Brain microvascular endothelial cell (primary cell): ENCODE measurements at places on chromosomes 1 and 21.

GRCh38 chr1:59570524-59570923 lies 244.2 kb upstream of the HOOK1 start:
- DNase-seq, result peak; percentile 35

DNA sequence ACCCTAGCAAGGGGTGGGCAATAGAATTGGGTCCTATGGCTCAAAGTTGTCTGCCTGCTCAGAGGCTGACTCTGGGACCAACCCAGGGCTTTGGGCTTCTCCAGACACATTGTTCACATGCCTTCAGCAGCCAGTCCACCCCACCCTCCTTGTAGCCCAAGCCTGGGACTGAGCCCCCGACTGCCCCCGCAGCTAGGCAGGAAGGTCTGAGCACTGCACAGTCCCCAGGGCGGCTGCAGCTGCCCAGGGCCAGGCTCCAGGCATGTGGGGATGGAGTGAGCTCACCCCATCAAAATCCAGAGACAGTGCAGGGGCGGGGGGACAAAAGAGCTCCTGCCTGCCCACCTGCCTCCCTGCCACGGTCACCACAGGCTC lies 35.6 kb downstream of the HSPG2 start:
- DNase-seq, result no peak

DNA sequence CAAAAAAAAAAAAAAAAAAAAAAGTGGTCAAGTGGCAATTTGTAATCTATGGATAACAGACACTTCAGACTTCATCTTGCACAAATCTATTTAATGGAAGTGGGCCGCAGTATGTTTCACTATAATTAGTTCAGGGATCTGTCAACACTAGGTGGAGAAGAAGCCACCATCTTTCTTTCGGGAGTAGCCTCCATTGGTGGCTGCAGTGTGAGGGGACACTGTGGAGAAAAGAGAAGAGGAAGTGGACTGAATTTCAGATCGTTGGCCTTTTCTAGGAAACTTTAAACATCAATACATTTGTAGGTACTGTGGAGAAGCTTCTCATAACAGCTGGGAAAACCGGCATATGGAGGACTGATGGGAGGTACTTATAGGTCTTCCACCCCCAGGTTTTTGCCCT lies 8.0 kb upstream of the ELAPOR1 start:
- DNase-seq, result no peak

- DNase-seq, result no peak
These were observed 1313.1 kb downstream of the MRPL39 start for GRCh38 chr21:24294171-24294570.

- DNase-seq, result no peak
These were observed 13.8 kb upstream of the EDEM3 start for GRCh38 chr1:184768467-184768866.

GRCh38 chr1:234987415-234988154 lies 141.1 kb downstream of the TOMM20 start:
- peak; percentile 95 for DNase-seq

GRCh38 chr1:246597340-246597739 lies 31.1 kb downstream of the CNST start:
- peak; percentile 84 for DNase-seq

- DNase-seq, result no peak
These were observed 239.8 kb downstream of the TRABD2B start for GRCh38 chr1:47757226-47757975.

- DNase-seq, result no peak
These were observed 274.7 kb upstream of the SNX7 start for GRCh38 chr1:98386675-98387440.

- DNase-seq, result no peak
These were observed 54.9 kb upstream of the IFI44L start for GRCh38 chr1:78565393-78565792.

DNA sequence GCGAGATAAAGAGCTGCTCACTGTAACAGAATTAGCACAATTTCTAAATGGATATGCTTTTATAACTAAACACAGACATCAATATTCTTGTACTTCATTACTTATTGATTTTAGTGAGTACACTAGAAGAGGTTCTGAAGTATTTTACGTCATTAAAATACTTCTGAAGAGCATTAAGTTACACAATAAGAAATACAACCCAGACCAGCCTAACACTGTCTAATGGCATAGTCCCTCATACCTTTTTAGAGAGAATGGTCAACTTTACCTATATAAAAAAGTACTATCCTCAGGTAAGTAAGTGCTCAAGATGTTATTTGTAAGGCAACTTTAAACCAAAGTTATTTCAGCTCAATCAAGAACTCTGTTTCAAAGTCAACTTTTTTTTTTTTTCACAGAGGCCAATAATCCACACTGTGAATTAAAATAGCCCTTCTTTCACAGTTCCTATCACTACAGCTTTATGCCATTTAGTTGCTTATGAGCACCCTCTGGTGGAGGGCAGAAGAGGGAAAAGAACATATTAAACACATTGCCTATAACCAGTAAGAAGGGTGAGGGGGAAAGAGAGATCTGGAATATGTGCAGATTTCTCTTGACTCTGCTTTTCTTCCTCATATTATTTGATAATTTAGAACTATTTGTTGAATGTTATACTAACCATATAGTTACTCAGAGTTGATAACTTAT lies 182.1 kb upstream of the DMRTA2 start:
- DNase-seq, result peak; percentile 63

- no peak for DNase-seq
These were observed 16.9 kb downstream of the ATG4C start for GRCh38 chr1:62800825-62801306.

DNA sequence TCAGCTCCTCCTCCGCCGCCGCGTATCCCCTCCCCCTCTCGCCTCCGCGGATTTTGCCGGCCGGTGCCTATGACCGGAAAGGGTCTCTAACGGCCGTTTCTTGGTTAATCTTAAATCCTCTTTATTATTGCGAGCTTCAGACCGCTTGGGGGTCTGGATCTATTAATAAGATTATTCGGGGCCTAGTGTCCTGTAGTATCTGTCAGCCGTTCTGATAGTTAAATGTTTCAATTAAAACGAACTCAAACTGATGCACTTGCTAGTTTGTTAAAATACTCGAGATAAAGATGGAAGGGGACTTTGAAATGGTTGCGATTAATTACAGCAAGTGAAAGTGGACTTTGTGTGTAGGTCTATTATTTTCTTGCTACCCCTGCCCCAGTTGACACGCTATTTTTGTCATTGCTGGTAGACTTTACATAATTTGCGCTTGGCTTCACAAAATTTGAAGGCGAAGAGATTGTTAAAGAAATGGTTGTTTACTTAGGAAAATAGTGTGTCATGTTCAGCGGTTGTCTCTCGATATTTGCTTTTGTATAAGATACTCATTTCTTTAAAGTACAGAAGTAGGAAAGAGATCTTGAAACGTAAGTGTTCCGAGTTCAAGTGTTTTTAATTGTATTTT lies 779 bp downstream of the SON start:
- peak; percentile 38 for DNase-seq

DNA sequence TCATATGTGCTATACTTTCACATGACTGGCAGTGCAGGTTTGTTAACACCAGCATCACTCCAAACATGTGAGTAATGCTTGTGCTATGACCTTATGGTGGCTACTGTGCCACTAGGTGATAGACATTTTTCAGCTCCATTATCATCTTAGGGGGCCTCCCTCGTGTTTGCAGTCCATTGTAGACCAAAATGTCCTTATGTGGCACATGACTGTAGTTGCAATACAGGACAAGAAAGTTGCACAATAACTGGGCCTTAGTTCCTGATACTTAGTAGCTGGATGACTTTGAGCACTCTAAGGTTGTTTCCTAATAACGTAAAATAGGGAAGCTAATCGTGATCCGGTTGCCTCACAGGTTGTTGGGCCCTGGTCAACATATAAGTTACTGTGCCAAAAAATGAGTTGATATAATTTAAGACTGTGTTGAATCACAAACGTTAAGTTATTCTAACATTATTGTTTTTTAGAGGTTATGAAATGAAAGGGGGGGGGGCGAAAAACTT lies 511 bp upstream of the SNX27 start:
- peak; percentile 34 for DNase-seq
